GM23248 (cell line): ENCODE measurements at places on chromosomes 2 and 18. TPM values are rescaled to one million over a fixed set of nuclear protein-coding genes. Genes with fewer than 3 reads are reported as not detected.

The RSAD2 gene
- not detected in 2 replicates for total RNA-seq

The IRS1 gene
- 18.8 TPM in 2 replicates for total RNA-seq

The PSMA8 gene
- not detected in 2 replicates for total RNA-seq

The SLC4A5 gene
- total RNA-seq: 0.32 and 0.38 TPM in 2 replicates

The NXPH2 gene
- not detected in 2 replicates for total RNA-seq

GRCh38 chr18:48983793-48984437 lies 33.1 kb upstream of the SMAD7 start:
- DNase-seq: peak; percentile 38

DNA sequence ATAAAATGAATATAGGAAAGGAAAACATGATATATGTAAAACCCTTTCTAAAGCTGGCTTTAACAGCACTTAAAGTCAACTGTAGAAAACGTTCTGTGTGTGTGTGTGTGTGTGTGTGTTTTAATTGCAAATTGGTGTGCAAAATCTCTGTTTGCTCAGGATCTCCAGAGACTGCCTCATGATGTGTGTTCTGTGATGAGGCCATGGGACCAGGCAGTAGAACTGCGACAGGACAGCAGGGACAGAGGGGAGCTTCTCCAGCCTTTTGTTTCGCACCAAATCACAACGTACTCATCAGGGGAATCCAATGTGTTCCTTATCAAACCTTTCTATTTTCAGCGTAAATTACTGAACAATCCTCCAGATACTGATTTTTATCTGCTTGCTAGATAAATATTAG lies 66.7 kb downstream of the NXPH2 start:
- DNase-seq: no peak

DNA sequence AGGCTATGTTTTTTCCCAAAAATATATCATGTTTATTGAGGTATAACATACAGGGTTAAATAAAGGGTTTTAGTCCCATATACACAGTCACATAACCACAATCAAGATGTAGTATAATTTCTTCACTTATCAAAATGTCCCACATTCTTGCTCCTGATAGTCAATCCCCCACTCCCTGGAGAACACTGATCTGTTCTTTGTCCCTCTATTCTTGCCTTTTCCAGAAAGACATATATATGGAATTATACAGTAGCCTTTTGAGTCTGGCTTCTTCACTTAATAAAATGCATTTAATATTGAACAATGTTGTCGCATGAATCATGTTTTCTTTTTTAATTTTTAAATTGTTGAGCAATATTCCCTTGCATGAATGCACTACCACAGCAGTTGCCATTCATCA lies 1059.7 kb downstream of the TSN start:
- no peak for DNase-seq

DNA sequence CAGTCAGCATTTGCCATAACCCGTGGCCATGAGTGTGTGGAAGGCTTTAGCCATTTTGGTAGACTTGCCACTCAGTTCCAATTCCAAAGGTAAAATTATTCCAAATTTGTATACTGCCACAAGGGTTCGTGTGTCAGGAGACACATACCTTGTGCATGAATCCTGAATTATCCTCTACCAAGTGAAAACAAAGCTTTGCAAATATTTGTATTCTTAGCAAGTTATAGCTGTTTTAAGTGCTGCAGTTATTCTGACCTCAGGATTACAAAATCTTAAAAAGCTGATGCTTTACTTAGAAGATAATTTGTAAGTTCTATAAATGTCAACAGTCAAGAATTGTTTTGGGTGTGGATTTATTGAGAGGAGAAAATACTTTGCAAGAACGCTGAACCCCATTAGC lies 100.6 kb downstream of the ANTXR1 start:
- peak; percentile 66 for DNase-seq

GRCh38 chr2:170362871-170363631 lies 185.1 kb downstream of the MYO3B start:
- DNase-seq: peak; percentile 70

DNA sequence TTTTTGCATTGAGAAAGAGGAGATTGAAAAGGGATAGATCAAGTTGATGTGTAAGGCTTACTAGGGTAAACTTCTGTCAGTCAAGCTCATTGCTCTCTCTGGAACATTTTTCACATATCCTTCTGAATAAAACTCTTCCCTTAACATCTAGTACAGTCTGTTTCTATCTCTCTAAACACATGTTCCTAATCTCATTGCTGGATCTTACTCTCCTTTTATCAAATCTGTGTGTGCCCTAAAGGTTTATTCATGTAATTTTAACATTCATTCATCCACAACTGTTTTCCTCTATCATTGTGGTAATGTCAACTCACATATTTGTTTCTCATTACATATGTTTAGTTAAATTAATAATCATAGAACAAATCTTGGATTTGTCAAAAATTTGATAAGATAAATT lies 277.9 kb upstream of the GULP1 start:
- DNase-seq: no peak

- no peak for DNase-seq
These were observed 802.6 kb upstream of the CHAC2 start for GRCh38 chr2:52964916-52965530.

DNA sequence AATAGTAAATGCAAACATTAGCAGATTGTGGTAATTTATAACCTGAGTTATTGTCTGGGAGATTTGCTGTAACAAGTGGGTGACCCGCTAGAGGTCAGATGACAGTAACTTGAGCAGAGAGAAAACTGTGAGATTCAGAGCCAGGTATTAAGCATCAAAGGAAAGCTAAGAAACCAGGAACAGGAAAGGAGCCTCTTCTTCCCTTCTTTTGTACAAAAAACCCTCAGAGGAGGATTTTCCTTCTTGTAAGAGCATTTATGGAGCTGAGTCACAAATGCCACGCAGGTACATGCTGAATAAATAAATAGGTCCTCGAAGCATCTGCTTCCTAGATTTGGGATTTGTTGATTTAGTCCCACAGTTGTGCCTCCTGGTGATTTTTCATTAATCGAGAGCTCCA lies 146.5 kb downstream of the SH3BP4 start:
- no peak for DNase-seq

GRCh38 chr2:97691166-97691565 lies 21.7 kb downstream of the C2orf92 start:
- no peak for DNase-seq

DNA sequence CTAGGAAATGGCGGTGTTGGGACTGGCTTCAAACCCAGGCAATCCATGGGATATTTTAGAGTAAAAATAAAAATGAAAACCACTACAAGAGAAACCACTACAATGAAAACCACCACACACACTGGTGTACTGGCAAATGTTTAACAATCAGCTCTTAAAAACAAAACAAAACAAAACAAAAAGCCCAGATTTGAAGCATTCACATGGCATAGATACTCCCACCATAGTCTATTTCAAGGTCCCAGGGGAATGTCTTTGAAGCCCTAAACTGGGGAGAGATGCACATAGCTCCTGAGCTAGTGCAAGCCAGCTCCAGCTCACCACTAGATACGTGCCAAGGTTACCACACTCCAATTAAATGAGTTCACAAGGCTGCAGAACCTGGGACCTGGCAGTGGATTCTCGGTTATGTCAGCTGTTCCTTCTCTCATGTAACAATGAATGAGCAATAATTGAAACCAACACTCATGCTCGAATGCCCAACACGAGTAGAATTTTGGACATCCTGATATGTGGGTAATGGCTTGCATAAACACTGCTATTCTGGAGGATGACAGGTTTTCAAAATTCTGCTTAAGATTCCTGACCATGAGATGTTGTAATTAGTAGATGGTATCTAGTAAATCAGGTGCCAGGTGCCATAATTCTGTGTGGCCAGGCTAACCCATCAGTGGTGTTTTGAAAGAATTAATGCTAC lies 102.2 kb downstream of the OSBPL6 start:
- DNase-seq: peak; percentile 7

DNA sequence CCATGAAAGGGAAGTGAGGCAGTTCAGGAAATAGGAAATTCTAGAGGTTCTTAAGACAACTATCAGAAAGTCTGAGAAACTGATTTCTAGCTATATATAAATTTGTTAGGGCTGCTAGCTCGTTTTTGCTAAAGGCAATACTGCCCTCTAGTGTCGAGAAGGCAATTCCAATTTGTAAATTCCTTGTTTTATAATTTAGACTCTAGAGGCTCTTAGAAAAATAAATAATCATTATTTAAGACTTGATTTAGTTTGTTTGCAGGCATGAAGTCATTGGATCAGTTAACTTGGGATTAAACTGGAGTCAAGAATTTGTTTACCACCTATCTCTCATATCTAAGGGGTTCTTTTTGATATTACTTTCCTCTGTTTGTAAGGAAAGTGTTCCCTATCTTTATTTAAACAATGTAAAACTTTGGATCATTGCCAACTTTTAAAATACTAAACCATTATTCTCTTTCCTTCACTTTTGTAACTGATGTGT lies 66.2 kb downstream of the ACVR2A start:
- DNase-seq: peak; percentile 76
